ENCODE measurements at places on chromosomes 6 and 20.

DNA sequence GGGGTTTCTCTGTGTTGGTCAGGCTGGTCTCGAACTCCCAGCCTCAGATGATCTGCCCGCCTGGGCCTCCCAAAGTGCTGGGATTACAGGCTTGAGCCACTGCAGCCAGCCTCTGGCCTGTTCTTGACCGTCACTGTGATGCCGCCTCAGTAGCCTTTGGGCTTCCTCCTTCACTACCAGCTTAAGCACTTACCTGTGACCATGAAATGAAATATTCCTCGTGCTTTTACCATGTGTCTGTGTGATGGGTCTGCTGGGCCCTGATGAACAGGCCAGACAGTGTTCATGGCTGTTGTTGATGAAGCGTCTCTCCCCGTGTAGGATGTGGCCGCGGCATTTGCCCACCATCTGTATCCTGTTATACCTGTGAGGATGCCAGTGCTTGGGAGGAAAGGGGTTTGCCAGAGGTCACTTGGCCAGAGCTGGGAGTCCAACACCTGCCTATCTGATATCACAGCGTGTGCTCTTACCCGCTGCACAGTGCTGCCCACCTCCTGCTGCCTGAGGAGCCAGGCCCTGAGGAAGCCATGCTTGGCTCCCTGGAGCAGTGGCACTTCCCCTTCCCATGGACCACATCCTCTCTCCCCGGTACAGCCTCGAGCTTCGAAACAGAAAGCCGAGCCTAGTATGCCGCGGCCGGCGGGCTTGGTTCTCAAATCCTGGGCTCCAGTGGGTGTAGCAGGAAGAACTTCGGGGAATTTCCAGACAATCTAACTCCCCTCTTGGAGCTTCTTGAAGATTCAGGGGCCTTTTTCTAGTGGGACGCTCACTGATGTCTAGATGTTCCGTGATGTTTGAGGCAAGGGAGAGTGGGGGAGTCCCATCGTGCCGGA lies 167.9 kb downstream of the ZDHHC14 start:
- DNase-seq, result no peak

- no peak for DNase-seq
Measured at GRCh38 chr20:60690771-60691170, 561.3 kb upstream of the CDH4 start.

- no peak for DNase-seq
Measured at GRCh38 chr6:37432590-37432915, 468 bp upstream of the CMTR1 start.

DNA sequence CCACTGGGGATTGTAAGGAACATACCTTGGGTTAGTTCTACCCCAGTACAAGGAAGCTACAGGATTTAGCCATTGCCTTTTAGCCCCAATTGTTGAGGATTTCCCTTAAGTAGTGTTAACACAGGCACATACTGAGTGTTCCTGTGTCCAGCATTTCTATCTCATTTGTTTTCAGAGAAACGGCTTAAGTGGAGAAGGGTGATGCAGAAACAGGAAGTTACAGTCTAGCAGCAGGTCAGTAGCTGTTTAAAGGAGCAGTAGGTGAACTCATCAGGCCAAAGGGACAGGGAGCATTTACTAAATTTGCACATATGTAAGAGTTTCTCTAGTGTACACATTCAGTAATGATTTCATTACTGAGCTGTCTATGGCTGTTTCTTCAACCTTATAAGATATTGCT lies 644.2 kb upstream of the GJE1 start:
- no peak for DNase-seq

GRCh38 chr20:33291830-33292355 lies 8.9 kb downstream of the BPIFB1 start:
- DNase-seq, result no peak

GRCh38 chr6:3759646-3760232 lies 8.2 kb upstream of the PXDC1 start:
- no peak for DNase-seq

- DNase-seq, result no peak
Measured at GRCh38 chr6:128713461-128713860, 169.5 kb upstream of the LAMA2 start.

- no peak for DNase-seq
Measured at GRCh38 chr20:41437836-41438235, 71.2 kb upstream of the EMILIN3 start.

DNA sequence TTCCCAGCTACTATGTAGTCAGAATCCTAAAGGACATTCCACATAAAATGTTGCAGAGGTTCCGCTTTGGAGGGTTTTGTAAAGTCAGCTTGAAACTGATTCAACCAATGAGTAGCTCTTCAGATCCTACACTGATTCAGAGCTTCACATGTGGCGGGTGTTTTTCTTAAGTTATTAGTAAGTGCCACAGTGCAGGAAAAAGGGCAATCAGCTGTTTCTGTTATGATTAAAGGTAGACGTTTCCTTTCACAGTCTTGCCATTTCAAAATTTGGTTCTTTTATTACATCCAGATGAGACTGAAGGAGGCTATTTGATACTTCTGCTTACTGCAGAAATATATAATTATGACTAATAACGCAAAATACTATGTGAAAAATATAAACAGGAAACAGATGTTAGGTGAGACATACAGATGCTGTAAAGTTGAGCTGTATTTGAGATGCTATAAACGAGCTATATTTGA lies 443.9 kb downstream of the CDKAL1 start:
- DNase-seq, result no peak

- no peak for DNase-seq
Measured at GRCh38 chr6:3687847-3688246, 63.7 kb downstream of the PXDC1 start.

DNA sequence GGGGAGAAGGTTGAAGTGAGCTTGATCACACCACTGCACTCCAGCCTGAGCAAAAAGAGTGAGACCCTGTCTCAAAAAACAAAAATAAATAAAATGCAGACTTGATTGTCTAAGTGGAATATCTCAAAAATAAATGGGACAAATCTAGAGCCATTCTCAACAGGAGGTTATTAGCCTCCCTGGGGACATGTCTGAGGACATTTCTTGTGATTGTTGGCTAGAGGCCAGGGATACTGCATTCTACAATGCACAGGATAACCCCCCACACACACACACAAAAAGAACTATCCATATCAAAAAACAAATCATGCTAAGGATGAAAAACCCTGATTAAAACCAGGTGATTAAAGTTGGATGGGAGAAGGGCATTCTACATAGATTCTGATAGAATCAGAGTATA lies 37.5 kb downstream of the FAM217A start:
- no peak for DNase-seq

GRCh38 chr6:113551168-113551567 lies 306.0 kb upstream of the MARCKS start:
- DNase-seq, result no peak

DNA sequence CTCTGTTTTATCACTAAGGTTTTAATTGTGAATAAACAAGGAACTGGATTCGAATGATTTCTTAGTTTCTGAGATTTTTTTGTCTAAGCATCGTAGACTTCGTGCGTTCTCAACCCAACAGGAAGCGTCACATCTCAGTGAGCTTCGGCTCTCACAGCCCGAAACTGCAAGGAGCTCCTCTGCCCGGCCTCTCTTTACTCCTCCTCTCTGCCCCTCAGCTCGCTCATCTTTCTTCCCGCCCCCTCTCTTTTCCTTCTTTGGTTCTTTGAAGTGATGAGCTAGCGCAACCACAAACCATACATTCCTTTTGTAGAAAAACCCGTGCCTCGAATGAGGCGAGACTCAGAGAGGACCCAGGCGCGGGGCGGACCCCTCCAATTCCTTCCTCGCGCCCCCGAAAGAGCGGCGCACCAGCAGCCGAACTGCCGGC lies 480 bp upstream of the NT5E start:
- DNase-seq, result peak; percentile 72

- DNase-seq, result no peak
Measured at GRCh38 chr6:100296810-100297544, 167.7 kb downstream of the SIM1 start.

- DNase-seq, result peak; percentile 82
Measured at GRCh38 chr20:38109591-38110524, 55.2 kb downstream of the TGM2 start.

DNA sequence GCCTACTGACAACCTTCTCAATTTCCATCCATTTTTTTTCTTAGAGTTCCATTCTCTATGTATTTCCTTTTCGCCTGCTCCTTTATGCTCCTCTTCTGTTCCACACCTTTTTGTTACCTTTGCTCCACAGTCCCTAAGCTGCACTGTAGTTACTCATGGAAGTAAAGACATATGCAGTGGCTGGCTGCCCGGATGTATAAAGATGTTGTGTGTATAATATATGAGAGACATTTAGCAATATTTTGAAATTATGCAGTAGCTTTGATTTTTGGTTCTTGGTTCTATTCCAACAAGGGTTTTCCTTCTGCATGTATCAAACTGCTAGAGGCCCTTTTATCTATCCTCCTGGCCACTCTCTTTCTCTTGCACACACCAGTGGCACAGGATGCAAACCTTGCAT lies 234.9 kb downstream of the DOK5 start:
- DNase-seq, result no peak

GRCh38 chr6:154650351-154650750 lies 82.9 kb upstream of the SCAF8 start:
- DNase-seq, result no peak

DNA sequence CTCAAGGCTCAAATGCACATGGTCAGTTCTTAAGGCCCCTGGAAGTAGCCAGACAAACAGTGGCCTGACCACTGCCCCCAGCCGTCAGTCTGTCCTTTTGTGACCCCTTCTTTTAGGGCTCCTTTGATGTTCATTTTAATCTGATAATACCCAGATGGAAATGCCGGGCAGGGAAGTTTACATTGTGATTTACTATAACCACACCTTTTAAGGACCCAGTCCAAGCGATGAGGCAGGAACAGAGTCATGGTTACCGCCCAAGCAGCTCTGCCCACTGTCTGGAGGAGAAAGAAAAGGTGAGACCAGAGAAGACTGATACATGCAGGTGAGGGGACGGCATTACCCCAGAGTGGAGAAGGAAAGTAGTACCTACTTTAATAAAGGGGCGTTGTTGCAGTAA lies 110.6 kb downstream of the PLEKHG1 start:
- DNase-seq, result no peak

DNA sequence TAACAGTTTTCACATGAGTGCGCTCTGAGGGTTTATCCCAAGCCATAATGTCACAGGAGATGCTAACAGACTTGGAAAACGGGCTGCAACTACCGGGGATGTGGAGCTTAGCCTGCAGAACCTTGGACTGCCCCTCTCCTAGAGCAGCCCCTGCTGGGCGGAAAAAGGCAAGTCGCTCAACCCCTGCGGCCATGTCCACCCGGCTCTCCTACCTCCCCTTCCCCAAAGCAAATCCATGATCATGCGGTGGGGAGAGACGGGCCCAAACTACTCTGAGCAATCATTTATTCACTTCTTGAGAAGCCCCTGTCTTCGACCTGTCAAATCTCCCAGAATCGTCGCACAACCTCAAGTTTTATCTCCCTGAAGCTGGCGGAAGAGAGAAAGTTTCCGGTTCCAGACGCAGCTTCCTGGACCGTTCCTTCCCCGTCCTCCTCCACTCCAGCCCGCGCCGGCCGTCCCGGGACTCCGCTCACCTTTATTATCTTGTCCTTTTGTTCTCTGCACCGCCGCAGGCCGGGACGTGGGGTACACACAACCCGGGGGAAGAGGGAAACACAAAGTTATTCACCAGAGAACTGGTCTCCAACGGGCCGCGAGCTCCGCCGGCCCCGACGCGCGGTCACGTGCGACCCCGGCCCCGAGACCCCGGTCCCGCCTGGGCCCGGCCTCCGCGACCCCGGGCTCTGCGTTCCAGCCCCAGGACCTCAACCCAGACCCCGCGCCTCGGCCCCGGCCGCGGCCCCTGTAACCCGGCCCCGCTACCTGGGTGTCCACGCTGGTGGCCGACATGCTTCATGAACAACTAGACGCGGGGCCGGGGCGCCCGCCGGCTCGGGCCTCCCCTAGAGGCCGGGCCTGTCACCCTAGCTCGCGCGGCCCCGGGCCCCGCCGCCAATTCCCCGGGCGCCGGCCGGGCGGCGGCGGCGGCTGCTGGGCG lies 560 bp downstream of the YTHDF1 start:
- DNase-seq, result no peak

GRCh38 chr6:43001843-43002242 lies 11.9 kb downstream of the MEA1 start:
- DNase-seq, result no peak

DNA sequence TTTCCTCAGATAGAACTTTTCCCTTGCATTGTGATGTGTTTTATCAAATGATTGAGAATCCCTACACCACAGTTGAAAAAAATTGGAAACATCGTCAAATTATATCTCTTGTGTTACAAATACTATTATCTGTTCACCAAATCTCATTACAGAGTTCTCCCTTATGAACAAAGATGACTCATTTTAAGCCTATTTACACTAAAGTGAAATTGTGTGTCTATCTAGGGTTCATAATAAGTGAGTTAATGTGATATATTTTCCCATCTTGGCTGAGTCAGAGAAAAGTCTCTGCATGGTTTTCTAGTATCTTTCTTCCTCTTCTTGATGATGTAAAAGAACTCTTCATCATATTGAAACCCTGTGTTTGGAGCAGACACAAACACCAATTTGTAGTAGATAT lies 1263.3 kb upstream of the EYS start:
- no peak for DNase-seq

GRCh38 chr20:62304331-62305148 lies 1.7 kb downstream of the ADRM1 start:
- DNase-seq, result no peak

GRCh38 chr6:144216668-144217218 lies 66.4 kb downstream of the STX11 start:
- DNase-seq, result no peak

DNA sequence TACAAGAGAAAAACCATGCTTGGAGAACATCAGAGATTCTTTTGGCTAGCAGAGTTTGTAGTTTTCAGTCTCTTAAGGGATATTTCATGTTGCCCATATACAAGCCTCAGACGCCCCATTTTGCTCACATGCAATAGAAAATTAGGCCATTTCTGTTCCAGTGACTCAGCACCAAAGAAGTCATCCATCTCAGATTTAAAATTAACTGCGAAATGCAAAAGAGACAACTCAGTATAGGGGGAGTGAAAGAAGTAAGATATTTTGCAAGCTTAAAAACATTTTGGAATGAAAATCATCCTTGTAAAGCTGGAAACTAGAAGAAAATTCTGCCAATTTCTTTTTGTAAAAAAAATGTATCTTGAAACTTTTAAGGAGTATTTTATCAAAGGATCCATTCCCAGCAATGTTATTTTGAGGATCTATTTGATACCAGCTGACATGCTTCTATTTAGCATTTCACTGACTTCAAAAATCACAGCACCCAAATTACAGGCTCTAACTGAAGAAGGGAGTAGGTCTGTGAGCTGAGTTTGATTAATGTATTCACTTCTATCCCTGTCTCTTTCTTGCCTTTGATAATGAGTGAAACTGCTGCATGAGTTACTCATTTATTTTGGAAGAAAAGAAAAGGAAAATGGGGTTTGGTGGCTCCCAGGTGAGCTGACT lies 223.7 kb upstream of the SULF2 start:
- DNase-seq, result no peak

GRCh38 chr6:108764580-108764950 lies 83.7 kb upstream of the ARMC2 start:
- DNase-seq, result no peak

- no peak for DNase-seq
Measured at GRCh38 chr6:169407325-169407724, 153.7 kb upstream of the THBS2 start.

- DNase-seq, result no peak
Measured at GRCh38 chr6:110232450-110232849, 52.2 kb downstream of the CDC40 start.

GRCh38 chr6:26383624-26384417 lies 913 bp downstream of the BTN2A2 start:
- peak; percentile 51 for DNase-seq

All from right hindlimb (tissue), 1 donor.